ENCODE measurements at places on chromosomes 7 and 10.

- no peak for DNase-seq
Measured at GRCh38 chr7:150737265-150738055, at the start of gene GIMAP5. GIMAP5 (plus strand) TSS chr7:150737418; CDS start chr7:150740885, 3,467 bp downstream.

DNA sequence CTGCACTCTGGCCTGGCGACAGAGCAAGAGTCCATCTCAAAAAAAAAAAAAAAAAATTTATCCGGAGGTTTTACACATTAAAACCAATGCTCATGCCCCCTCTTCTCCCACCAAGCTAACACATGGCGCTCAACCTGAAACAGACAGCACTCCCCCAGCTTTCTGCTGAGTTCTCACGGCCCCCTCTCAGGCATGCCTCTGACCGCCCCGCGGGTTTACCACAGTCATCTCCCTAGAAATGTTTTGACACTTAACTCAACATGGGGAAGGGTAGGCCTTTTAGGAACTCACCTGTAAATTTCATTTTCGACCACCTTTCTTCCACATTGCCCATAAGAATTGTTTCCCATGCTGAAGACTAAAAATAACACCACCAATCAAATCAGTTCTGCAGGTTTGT, 9.3 kb downstream of the RCC1L start:
- DNase-seq: no peak

DNA sequence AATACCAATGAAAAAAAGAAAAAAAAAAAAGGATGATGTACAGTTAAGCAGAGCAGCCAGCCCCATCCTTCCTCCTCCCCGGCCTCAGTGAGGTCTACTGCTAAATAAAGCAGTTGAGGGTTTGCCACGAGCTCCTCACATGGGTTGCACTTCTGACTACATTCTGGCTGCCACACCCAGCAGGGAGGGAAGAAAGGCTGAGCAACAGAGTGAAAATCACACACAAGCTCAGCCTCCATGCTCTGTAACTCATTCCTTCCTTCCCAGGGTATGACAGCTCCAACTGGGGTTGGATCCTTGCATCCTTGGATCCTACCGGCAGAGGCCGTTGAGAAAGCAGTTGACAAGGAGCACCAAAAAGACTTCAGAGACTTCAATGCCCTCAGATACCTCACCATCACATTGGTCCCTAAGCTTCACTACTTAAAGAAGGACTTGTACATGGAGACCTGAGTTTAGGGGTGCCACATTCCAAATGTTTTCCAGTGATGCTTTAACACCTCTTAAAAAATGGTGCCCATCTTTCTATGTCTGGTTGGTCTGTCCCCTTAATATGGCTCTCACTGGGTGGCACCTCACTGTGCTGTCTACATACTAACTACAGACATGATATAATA, 52.9 kb upstream of the PIK3CG start:
- no peak for DNase-seq

- DNase-seq: no peak
Measured at GRCh38 chr10:118827466-118828155, 72.8 kb upstream of the CACUL1 start.

DNA sequence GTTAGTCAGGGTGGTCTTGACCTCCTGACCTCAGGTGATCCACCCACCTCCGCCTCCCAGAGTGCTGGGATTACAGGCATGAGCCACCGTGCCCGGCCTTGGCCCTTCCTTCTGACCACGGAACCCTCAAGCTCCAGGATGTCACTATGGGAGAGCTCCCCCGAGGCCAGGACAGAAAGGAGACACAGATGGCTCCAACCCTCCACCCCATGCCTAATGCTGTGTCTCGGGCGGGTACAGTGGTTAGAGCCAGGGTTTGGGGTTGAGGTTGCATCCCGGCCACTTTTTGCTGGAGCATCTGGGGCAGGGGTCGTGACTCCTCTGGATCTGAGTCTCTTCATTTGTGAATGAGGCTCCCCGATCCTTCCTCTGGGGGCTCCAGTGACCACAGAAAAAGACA, 8.1 kb downstream of the MYL10 start:
- no peak for DNase-seq

DNA sequence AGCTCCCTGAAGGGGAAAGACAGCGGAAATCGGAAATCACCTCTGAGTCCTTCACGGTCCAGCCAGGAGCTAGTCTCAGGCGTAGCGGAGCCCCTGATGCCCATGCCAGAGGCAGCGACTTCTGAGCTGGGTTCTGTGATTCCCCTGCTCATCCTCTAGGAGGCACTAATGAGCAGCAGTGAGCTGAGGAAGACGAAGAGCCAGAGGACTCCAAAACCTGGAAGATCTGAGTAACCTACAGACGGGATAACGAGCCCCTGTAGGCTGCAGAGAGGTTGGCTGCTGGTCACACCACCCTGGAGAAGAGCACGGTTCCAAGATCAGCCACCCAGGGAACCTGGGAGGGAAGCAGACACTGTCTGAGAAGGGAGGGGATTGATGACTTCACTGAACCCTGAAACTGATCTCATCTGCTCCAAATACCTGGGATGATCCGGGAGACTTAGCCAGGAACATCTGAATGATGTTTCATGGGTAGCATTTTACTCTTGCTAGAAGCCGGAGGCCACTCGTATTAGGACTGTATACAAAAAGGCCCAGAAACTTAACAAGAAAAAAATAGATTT, 304.1 kb downstream of the PAXIP1 start:
- no peak for DNase-seq

- no peak for DNase-seq
Measured at GRCh38 chr7:105840981-105841749, 35.2 kb downstream of the ATXN7L1 start.

DNA sequence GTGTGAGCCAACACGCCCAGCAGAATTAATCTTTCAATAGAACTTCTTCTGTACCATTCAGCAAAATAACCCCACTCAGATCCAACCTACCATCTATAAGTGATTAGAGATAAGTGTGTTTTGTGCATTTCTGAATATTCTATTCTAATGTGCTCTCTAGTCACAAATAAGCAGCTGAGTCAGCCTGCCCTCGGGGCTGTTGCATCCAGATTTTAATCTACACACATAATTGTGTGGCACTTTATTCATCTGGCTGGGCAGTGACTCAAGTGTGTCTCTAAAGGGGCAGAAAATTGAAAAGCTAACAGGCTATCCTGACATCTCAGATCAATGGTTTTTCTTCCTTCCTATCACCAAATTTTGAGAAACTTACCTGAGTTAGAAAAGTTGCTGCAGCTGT, 60.3 kb downstream of the PRR15 start:
- DNase-seq: no peak

GRCh38 chr10:46544989-46545791, 11.3 kb downstream of the GPRIN2 start:
- no peak for DNase-seq

- no peak for DNase-seq
Measured at GRCh38 chr7:934469-935163, 19.9 kb downstream of the ADAP1 start.

- no peak for DNase-seq
Measured at GRCh38 chr10:79375321-79376077, 28.2 kb downstream of the PPIF start.

GRCh38 chr10:103648636-103649532, 155.4 kb downstream of the NEURL1 start:
- DNase-seq: no peak

DNA sequence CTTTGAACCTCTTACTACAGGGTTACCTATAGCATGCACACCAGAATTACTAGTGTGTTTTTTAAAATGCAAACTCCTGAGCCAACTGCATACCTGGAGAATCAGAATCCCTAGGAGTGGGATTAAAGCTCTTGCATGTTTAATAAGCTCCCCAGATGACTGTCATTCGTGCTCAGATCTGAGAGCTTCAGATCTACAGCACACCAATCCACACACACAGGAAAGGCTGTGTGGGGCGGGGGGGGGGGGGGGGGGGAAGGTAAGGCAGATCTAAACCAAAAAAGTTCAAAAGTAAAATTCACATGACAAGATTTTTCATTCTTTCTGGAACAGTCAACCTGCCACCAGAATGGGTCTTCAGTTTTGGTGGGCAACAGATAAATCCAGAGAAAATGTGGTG, 5.5 kb downstream of the FAM3C start:
- DNase-seq: no peak

- DNase-seq: no peak
Measured at GRCh38 chr10:72802763-72803505, 90.6 kb upstream of the OIT3 start.

DNA sequence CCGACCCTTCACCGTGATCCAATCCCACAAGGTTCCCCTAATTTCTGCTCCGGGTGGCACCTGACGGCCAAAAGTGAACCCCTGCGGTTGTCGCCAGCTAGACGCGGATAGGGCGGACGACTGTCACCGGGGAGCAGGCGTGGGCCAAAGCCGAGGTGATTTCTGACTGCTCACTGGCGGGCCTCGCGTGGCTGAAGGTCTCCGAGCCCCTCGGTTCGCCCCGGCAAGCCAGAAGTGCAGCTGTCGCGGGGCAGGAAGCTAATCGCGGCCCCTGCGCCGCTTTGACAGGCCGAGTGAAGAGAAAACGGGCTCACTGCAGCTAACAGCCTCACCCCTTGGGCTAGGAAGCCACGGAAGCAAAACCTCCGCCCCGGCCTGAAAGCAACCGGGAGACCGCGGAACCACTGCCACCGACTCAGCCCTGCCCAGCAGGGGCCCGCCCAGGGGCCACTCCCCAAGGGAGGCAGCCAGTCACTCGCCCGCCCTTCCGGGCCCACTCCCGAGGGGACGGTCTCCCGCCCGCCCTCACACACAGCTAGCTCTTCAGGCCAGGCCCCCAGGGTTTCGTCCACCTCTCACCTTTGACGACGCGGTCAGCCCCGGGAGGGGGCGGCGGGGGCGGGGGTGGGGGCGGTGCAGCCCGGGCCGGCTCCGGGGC, 469 bp downstream of the PPP3CB start:
- peak; percentile 68 for DNase-seq

DNA sequence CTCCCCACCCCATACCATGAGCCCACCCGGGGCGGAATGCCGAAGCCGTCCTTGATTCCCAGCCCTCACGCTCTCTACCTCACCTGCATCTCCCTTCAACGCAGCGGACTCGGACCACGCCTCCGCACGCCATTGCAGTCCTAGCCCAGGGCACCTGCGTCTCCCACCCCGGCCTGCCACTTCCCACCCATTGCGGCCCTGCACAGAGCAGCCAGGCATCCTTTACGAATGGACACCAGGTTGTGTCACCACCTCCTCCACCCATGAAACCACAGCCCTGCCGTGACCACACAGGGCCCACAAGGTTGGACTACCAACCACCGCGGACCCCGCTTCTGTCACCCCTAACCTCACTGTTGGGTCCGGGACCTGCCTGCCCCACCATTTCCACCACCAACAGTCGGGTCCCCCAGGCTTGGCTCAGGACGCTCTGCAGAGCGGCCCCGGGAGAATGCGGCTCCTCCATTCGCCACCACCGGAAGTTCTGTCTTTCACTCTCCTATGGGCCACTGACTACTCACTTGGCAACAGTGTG, 232.5 kb downstream of the MAD1L1 start:
- DNase-seq: no peak

- no peak for DNase-seq
Measured at GRCh38 chr7:107564553-107565298, 955 bp downstream of the DUS4L start.

- DNase-seq: no peak
Measured at GRCh38 chr7:70466725-70467364, 665.1 kb upstream of the GALNT17 start.

- peak; percentile 75 for DNase-seq
Measured at GRCh38 chr10:110210674-110211464, 3.5 kb downstream of the MXI1 start.

- DNase-seq: no peak
Measured at GRCh38 chr7:107924841-107925504, 34.0 kb downstream of the DLD start.

GRCh38 chr7:80859272-80859970, 59.4 kb downstream of the SEMA3C start:
- DNase-seq: no peak

GRCh38 chr10:123458933-123459332, 207.2 kb upstream of the GPR26 start:
- no peak for DNase-seq

DNA sequence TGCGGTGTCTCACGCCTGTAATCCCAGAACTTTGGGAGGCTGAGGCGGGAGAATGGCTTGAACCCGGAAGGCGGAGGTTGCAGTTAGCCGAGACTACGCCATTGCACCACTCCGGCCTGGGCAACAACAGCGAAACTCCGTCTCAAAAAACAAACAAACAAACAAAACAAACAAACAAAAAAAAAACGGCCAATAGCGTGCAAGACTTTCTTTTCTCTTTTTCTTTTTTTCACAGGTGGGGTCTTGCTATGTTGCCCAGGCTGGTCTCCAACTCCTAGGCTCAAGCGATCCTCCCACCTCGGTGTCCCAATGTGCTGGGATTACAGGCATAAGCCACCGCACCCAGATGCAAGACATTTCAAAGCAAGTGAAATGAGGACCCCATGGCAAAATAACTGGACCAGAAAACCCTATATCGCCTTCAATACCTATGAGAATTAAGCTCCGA, 1.6 kb downstream of the PSAP start:
- no peak for DNase-seq

DNA sequence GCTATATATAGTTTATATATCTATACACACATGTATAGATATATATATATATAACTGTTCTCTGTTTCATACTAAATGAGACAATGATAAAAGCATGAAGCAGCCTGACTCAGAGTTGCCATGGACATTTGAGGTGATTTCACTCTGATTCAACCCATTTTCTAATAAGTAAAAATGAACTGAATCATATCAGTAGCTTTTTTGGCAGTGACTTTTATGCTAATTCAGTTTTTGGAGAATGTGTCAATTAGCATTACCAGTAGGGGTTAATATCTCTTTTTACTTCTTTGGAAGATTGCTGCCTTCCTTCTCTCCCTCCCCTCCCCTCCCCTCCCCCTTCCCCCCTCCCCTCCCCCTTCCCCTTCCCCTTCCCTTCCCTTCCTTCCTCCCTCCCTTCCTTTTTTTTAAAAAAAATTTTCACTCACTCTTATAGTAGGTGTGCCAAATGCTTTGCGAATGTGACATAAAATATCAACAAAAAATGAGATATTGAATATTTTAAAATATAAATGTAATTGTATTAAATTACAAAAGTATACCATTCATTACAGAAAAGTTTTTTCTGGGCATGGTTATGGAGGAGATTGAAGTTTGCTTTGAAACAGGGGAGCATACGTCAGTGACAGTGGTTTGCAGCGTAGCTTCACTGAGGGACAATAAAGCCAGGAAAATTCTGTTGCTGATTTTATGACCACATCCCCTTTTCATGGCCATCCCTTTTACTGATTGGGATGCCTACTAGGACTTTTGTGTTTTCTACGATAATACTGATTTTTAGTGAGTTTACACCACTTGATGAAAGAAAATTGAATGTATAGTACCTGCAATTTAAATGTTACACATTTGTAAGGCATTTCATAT, 64.0 kb upstream of the KLF6 start:
- DNase-seq: no peak

GRCh38 chr7:40544221-40544723, 409.5 kb downstream of the SUGCT start:
- DNase-seq: no peak

- peak; percentile 54 for DNase-seq
Measured at GRCh38 chr7:38368191-38368605, 94.8 kb upstream of the TARP start.

DNA sequence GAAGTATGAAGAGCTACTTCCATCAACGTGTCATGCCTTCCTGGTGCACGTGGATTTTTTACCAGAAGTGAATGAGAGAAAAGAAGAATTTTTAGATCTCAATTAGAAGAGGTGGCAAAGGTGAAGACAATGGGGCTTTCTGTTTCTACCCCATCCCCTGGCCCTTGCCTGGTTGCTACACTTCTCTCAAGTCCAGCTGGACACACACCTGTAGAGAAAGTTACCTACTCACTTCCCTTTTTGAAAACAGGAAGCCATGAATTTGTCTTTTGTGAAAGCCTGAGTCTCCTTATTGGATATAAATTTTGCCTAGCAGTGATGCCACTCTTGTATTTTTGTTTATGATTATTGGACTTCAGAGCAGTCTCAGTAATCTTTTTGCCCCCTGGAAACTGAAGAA, 142.9 kb upstream of the AKR1E2 start:
- DNase-seq: no peak
